ENCODE measurements at places on chromosomes 2 and 18. TPM values are rescaled to one million over a fixed set of nuclear protein-coding genes. Genes with fewer than 3 reads are reported as not detected.

DNA sequence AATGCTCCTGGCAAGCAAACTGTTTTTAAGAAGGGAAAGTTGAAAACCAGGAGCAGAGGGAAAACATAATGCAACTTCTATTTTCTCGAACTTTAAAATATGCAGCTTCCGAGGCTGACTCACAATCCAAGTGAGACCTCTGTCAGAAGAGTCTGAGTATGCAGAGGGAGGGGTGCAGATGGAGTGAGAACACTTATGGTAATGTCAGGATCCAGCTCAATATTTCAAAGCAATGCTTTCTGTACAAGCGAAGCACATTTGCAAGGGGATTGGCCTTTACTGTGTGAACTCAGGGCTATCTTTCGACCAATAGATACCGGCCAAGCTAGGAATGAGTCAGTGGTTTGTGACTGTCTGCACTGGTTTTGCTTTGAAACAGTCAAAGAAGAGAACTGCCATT lies 242.7 kb downstream of the CNTNAP5 start:
- DNase-seq, result no peak

DNA sequence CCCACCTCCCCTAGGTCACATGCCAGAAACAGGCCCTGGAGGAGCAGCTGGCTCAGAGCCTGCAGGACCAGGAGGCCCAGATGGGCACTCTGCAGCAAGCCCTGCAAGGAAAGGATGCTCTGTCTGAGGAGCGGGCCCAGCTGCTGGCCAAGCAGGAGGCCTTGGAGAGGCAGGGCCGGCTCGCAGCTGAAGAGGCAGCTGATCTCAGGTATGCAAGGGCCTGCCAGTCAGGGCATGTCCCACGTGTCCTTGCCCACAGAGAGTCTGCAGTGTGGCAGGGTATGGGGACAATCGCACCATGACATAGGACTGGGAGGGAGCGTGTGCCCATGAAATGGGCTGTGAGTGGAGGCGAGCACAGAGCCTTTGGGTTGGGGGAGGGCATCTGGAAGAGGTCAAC lies 39.9 kb downstream of the CROCC2 start:
- DNase-seq, result no peak

- no peak for DNase-seq
These were observed 46.2 kb downstream of the TWSG1 start for GRCh38 chr18:9380621-9381395.

DNA sequence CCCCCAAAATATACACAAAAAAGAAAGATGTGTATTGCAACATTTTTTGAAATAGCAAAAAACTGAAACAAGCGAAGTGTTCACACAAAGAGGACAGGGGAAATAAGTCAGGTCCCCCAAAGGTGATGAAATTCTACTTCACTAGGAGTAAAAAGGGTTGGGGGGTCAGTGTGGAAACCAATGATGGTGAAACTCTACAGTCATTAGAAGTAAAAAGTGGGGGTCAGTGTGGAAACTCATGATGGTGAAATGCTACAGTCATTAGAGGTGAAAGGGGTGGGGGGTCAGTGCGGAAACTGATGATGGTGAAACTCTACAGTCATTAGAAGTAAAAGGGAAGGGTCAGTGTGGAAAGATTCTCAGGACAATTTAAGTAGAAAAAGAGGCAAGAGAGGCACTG lies 298.2 kb downstream of the EIPR1 start:
- no peak for DNase-seq

DNA sequence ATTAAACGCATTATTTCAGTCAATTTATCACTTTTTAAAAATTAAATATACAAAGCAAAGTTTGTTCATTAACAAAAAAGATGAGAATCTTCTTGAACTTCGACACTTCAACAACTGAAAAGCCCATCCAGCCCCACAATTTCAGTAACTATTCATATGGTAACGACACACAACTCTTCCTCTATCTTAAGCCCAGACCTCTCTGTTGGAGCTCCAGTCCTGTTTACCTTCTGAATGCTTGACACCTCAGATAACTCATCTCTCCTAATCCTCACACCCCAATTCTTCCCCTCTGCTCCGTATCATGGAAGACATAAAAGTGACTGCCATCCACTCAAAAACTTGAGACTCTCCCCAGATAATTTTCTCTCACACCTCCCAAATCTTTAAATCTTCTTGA lies 12.6 kb downstream of the USP37 start:
- no peak for DNase-seq

Gene VWC2L
- not detected for total RNA-seq

- no peak for DNase-seq
These were observed 4.0 kb upstream of the SLC66A2 start for GRCh38 chr18:79955302-79956075.

GRCh38 chr2:210635257-210635656 lies 78.9 kb downstream of the CPS1 start:
- no peak for DNase-seq

Measured in Daoy (cell line).